ENCODE measurements at places on chromosomes 2 and 18. TPM values are rescaled to one million over a fixed set of nuclear protein-coding genes. Genes with fewer than 3 reads are reported as not detected.

The CRYBA2 gene
- total RNA-seq = not detected

DNA sequence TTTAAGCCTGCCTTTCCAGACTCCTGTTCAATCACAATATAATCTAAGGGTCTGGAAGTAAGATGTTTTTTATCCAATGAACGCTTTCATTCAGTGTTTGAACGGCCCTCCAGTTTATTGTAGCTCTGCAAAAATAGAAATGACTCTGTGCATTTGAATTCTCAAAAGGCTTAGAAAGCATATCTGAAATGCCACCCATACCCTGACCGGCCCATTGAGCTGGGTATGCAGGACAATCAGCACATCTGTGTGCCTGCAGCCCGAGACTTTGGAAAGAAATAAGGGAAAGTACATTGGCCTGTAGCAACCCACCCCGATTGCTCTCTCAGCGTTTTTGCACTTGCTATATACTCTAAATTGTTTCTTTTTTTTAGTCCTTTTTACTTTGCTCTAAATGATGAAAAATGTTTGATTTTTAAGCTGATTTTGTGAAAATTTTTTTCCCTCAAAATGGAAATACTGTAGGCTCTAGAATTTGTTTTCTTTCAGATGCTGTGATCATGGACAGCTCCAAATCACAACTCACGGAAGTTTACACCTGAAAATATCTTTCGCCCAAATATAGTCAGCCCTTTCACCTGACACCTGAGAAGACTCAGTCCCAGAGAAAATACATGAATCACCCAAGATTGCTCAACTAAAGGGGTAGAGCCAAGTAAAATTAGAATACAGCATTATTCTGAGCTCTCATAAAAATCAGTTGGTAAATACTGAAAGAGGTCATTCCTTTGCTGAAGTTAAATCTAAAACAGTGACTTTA, 194.5 kb upstream of the SIX3 start:
- peak; percentile 71 for DNase-seq
- no peak overlapping the region for H3K4me3 ChIP-seq
- peaks cover 11% of the 10 kb centered on the region for H3K4me1 ChIP-seq
- no peaks in the 10 kb centered on the region for H3K27me3 ChIP-seq

DNA sequence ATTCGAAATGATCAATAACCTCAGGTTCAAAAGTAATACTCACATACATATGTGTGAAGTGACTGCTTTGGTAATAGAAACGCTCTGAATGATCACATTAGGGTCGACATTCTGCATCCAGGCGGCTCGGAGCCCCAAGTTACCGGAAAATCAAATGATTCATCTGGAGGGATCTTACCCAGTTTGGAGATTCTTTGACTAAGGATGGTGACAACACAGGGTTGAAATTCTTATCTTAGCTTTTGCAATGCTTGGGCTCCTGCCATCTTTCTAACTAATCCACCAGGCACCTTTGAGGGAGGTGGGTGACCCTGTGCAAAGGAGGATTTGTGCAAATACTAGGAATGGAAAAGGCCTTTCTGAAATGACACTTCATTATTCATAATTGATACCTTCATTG, 10.8 kb downstream of the GBX2 start:
- H3K4me1 ChIP-seq = peaks cover 6% of the 10 kb centered on the region
- no peak overlapping the region for H3K27ac ChIP-seq
- no peaks in the 10 kb centered on the region for H3K27me3 ChIP-seq
- H3K36me3 ChIP-seq = peaks cover 6% of the 10 kb centered on the region

The UCN gene
- total RNA-seq = 9.5 TPM

GRCh38 chr2:179602452-179602851, 259.0 kb downstream of the ZNF385B start:
- no peak overlapping the region for H3K4me3 ChIP-seq
- no peaks in the 10 kb centered on the region for H3K27me3 ChIP-seq
- no peaks in the 10 kb centered on the region for H3K4me1 ChIP-seq
- DNase-seq = no peak

The STAT4 gene
- 1.4 TPM for total RNA-seq

- no peaks in the 10 kb centered on the region for H3K27me3 ChIP-seq
- H3K4me3 ChIP-seq = no peak overlapping the region
- no peak for DNase-seq
- H3K27ac ChIP-seq = no peak overlapping the region
These were observed 60.5 kb upstream of the PMAIP1 start for GRCh38 chr18:59839246-59839645.

DNA sequence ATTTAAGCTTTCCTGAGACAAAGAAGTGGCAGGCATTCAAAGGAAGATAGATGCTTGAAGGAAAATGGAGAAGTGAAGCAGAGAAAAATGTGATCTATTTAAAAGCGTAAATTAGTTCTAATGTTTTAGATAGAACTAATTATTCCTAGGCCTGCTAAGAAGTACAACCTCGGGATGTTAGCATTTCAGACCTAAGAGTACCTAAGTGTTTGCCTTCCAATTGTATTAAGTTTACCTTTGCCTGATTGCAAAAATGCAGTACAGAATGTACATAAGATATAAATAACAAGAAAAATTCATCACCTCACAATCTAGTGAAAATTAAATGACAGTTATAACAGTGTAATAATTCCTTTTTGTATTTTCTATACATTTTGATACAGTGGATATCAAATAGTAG, 71.1 kb upstream of the HNMT start:
- H3K4me1 ChIP-seq = no peaks in the 10 kb centered on the region
- DNase-seq = no peak
- no peak overlapping the region for H3K4me3 ChIP-seq
- H3K36me3 ChIP-seq = no peaks in the 10 kb centered on the region
- no peaks in the 10 kb centered on the region for H3K27me3 ChIP-seq

- no peak overlapping the region for H3K4me3 ChIP-seq
- H3K36me3 ChIP-seq = no peaks in the 10 kb centered on the region
- H3K4me1 ChIP-seq = no peaks in the 10 kb centered on the region
- DNase-seq = no peak
These were observed 332.6 kb downstream of the KIAA1328 start for GRCh38 chr18:37161491-37161890.

The LDAH gene
- 17.0 TPM for total RNA-seq

GRCh38 chr2:83969085-83969484, 490.0 kb downstream of the SUCLG1 start:
- no peak overlapping the region for H3K4me3 ChIP-seq
- no peaks in the 10 kb centered on the region for H3K36me3 ChIP-seq
- no peak overlapping the region for H3K27ac ChIP-seq

DNA sequence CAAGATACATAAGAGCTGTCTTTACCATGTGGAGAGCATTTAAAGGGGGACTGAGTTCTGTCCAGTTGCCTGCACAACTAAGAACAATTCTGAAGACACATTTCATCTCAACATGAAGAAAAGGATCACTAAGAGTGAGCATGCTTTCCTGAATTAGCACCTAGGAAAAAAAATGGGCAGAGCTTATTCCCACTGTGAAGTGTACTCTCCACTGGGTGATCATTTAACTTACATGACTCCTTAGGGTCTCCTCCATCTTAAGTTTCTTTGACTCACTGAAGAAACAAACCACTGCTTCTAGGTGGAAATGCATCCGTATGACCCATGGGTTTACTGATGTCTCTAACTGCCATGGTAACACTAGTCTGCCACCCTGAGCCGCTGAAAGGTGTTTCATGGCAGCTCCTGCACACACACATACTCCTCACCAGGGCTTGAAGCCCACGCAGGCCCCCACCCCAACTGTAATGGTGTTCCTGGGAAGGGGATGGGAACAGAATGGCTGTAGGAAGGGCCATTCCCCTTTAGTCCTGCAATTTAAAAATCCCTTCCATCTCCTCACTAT, 27.1 kb downstream of the HDLBP start:
- H3K27ac ChIP-seq = peak overlapping the region; percentile 20
- no peak for DNase-seq
- peaks cover 40% of the 10 kb centered on the region for H3K4me1 ChIP-seq
- H3K36me3 ChIP-seq = peaks cover 11% of the 10 kb centered on the region

DNA sequence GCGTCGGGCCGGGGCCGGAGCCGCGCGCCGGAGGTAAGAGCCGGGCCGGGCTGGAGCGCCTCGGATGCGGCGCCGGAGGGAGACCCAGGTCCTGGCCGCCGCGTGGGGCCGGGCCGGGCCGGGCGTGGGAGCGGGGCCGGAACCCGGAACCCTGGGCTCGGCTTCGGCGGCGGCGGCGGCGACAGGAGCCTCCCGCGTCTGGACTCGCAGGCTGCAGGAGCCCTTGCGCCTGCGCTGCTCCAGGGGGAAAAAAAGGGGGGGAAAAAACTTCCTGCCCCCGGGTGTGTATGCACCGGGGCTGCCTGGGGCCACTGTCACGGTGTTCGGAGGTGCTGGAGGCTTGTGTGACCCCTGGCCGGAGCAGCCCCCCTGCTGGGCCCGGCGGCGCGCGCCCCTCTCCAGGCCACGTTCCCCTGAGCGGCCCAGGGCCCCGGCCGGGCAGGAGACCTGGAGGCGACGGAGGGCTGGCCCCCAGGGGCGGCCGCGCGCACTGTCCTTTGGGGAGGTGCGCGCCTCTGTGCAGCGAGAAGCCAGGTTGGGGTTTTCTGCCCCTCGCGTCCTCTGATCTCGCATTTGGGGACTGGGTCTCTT, 864 bp downstream of the KLHL29 start:
- H3K27ac ChIP-seq = peak overlapping the region; percentile 57
- DNase-seq = no peak
- H3K4me3 ChIP-seq = peak overlapping the region; percentile 84
- no peaks in the 10 kb centered on the region for H3K36me3 ChIP-seq

Data from MCF 10A (cell line).